ENCODE measurements at places on chromosomes 1 and 21. TPM values are rescaled to one million over a fixed set of nuclear protein-coding genes. Genes with fewer than 3 reads are reported as not detected.

DNA sequence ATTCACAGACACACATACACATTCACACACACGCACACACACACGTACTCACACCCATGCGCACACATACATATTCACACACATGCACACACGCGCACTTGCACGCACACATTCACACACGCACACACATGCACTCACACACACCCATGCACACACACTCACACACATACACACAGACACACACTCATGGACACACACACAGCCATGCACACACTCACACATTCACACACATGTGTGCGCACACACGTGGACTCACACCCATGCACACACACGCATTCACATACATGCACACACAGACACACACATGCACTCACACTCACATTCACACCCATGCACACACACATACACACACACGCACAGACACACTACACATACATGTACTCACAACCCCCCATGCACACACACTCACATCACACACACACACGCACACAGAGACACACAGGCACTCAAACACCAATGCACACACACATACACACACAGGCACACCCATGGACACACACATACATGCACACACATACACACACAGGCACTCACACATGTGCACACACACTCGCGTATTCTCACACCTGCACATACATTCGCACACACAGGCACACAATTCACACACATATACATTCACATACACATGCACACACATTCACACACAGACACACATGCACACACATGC is 589.1 kb downstream of the PTPRU start:
- DNase-seq, result no peak

DNA sequence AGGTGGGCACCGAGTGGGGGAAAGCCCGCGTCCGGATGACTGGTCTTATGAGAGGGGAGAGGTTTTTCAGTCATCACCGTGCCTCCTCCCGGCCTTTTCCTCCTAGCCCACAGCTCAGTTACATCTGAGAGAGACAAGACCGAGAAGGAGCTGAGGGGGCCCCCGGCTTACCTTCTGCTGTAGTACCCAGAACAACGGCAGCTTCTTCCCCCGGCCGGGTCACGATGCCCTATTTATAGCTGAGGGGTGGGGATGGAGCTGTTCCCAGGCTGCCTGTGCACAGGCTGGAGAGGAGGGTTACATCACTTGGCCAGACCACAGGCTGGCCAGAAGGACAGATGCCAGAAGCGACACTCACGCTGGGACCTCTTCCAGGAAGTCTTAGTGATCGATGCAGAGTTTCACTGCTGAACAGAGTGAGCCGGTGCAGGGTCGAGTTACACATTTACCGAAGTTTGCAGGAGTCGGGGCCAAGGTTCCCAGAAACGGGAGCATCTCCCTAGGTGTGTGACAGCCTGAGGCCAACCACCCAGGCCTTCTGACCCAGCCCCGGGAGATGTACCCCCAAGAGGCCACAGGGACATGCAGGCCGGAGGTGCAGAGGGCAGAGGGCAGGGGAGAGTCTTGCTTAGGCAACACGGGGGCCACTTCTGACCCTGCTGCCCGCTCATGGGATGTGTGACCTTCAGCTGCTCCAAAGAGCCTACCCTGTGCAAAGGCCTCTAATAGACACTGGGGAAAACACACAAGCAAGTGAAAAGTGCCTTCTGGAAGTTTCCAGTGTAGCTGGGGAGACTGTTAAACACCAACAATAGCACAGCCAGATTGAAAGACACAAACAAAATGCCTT is at the start of gene AGT:
Gene AGT (minus strand): TSS at position 208 of the 850 bp plus-strand sequence. CDS start 3,299 bp downstream, outside the sequence.
- no peak for DNase-seq

- DNase-seq, result no peak
Measured at GRCh38 chr1:59687081-59687480, 127.7 kb upstream of the HOOK1 start.

Gene OR2T35
- not detected for total RNA-seq

Gene GPA33
- total RNA-seq, result 0.90 TPM
